Left ventricle myocardium inferior (tissue), 1 donor: ENCODE measurements at places on chromosomes 12 and 14.

DNA sequence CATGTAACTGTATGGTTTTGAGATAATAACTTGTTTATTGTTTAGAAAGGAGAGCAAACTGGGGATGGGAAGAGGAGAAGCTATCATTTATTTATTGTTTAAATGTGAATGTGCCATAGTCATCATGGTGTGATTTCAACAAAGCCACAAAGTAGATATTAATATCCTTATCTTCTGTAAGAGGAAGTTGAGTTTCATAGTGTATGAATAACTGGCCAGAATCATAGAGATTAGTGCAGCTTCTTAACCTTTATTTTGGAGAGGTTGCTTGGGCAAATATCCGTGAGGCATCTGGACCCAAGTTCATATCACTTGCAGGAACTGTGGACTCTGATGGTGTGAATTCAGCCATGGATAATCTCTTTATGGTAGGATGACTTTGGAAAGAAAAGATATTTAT is 26.8 kb upstream of the LYZ start:
- no peak for DNase-seq

- peak; percentile 94 for DNase-seq
Measured at GRCh38 chr14:103847451-103848174, at the start of gene PPP1R13B. TSS of gene PPP1R13B (minus strand) at chr14:103847575. CDS start at chr14:103847307, 268 bp downstream.

DNA sequence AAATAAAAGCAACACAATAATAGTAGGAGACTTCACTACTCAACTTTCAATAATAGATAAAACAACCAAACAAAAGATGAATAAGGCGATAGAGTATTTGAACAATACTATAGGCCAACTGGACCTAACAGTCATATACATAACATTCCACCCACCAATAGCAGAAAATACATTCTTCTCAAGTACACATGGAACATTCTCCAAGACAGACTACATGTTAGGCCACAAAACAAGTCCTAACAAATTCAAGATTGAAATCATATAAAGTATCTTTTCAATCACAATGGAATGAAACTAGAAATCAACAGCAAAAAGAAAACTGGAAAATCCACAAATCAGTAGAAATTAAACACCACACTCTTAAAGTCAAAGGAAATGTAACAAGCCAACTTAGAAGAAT is 28.8 kb downstream of the RAD52 start:
- DNase-seq = no peak

GRCh38 chr12:3152011-3152511 is 74.9 kb downstream of the TSPAN9 start:
- no peak for DNase-seq

GRCh38 chr12:61546296-61546695 is 713.9 kb upstream of the USP15 start:
- DNase-seq = no peak

- DNase-seq = no peak
Measured at GRCh38 chr12:50390316-50390741, 6.1 kb downstream of the FAM186A start.

GRCh38 chr12:113980537-113981337 is 14.6 kb upstream of the RBM19 start:
- no peak for DNase-seq

DNA sequence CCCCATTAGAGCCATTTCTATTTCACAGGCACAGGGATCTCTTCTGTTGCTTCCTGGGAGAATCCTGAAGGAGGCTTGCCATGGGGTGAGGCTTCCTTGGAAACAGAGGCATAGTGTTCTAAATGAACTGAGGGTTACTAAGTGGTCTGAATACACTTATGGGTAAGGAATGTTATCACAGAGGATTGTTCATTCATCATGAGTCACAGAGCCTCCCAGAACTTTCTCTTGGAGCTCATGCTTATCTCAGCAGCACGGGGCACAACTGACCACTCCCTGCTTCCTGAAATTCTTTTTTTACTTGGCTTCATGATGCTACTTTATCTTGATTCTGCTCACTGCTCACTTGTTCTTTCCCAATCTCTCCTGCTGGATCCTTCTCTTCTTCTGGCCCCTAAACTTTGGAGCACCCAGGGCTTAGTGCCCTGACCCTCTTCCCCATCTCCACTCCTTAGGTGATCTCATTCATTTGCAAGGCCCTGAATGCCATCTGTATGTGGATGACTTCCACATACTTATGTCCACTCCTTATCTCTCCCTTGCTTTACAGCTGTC is 57.9 kb downstream of the ANO6 start:
- DNase-seq = no peak

- DNase-seq = no peak
Measured at GRCh38 chr12:90677552-90677951, 277.4 kb downstream of the CCER1 start.

- no peak for DNase-seq
Measured at GRCh38 chr12:71410844-71411243, 28.8 kb upstream of the LGR5 start.

DNA sequence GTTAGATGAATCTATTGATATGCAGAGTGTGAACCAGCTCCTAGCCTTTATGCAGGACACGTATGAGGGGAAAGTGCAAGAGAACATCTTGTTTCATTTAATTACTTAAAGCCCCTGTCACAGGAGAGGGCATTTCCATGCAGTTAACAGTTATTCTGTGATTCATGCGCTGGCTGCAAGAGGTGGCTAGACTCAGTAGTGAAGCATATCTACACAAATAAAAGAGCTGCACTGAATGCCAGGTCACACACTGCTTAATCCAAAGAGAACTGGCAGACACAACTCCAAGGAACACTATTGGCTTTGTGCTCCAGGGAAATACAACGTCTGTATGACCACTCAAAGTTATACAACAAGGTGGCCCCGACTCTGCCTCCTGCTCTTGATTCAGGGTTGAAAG is 394.1 kb downstream of the C12orf75 start:
- no peak for DNase-seq

GRCh38 chr14:100772607-100773165 is 46.0 kb downstream of the DLK1 start:
- DNase-seq = no peak
